ENCODE measurements at places on chromosomes 3 and 15.

DNA sequence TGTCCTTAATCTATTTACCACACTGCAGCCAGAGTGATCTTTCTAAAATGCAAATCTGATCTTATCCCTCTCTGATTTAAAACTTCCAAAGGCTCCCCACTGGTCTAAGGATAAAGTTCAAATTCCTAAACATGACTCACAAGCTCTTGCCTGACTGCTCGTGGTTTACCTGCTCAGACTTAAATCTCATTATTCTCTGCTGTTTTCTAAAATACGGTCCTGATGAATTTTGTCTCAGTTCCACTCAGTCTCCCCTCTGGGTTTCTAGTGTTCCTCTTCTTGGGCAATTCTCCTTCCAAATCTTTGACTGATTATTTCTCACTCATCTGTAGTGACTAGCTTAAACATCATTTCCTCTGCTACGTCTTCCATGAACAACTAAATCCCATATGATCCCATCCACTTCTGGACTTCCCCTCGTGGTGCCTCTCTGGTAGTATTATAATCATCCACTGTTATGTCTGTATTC, 108.3 kb downstream of the P3H2 start:
- DNase-seq: no peak

DNA sequence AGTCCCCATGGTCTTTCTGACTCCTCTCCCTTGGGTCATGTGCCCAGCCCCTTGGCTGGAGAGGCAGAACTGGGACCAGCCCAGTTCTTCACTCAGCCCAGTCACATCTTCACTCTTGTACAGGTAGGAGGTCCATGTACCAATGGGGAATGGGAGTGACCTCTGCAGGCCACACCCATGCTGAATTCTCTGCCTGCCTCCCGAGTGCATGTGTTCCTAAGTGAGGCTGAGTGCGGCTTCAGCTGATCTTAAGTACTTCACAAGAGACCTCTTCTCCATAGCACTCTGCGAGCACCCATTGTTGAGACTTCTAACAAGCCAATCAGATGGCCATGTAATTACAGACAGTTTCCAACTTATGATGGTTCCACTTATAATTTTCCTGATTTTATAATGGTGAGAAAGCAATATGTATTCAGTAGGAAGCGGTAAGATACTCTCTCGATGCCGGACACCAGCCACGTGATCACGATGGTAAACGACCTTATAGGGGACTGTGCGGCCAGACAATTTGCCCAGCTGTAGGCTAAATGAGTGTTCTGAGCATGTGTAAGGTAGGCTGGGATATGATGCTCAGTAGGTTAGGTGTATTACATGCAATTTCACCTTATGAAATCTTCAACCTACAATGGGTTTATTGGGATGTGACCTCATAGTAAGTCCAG, 112.1 kb downstream of the KLF13 start:
- DNase-seq: no peak

- no peak for DNase-seq
Observed at GRCh38 chr15:67446449-67446848, 74.5 kb upstream of the C15orf61 start.

DNA sequence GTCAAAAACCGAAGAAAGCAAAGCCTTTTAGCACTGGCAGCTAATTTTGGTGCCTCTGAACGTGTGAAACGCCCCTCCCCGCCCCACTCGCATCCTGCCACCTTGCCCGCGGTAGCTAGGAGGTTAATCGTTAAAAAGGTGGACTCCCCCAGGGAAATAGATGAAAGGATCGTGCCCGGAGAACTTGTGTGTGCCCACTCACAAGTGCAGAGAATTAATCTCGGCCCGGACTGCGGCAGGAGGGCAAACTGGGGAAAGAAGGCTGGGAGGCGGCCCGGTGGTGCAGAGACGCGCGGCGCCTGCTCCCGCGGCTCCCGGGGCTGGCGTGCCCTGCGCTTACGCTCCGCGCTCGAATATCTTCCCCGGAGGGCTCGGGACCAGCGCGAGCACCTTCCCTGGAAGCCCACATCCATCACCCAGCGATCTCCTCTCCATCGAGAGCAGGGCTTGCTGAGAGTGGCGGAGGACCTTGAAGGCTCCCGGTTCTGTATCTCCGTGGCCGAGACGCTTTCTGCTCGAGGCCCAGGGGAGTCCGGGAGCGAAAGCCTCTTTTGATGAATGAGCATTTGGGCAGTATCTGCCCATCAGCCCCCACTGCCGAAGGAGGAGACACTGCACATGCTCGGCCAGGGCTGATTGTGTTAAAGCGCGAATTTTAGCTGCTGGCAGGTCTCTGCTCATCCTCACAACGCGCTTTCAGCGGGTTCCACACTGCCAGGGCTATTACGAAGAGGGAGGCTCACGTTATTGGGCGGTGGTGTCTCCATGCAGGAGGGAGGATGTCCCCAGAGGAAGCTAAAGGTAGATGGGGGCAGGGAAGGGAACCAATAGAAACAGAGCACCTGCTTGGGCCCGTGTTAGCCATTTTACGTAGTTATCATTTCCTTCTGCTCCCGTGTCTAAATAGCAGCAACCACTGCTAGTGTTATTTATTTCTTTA, 1.3 kb upstream of the SPTSSB start:
- DNase-seq: peak; percentile 75

- DNase-seq: no peak
Observed at GRCh38 chr3:127066635-127067034, 83.7 kb downstream of the PLXNA1 start.

DNA sequence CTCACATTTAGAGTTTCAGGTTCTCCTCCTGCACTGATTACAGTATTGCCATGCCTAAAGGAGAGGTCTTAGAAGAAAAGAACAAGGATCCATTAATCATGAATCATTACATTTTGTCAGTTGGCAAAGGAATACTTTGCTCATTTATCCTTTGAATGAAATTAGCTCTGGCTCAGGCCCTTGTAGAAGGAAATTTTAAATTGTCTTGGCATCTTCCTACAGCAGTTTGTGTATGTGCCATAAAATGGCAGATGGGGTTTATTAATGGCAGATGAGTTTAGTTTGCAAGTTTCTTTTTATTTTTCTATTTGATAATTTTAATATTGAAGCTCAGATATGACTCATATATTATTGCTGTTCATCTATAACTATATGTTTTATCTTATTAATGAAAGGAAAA, 181.2 kb upstream of the EPHA3 start:
- DNase-seq: no peak

GRCh38 chr3:45554006-45554666, 40.4 kb upstream of the LIMD1 start:
- no peak for DNase-seq

DNA sequence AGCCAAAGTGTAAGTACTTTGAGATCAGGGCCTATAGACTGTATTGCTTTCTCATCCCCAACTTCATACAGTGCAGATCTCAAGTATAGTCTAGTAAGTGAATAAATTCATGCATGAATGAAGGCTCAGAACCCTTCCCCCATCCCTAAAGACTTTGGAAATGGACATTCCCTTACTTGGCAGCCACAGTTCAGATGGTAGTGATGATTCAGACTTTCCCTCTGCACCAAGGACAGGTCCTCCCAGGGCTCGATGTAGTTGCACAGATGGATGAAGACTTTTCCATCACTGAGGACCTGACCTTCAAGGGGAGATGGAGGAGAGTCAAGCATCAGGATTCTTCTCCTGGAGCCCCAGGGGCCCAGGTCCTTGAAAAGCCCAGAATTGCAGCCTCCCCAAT, 4.6 kb downstream of the TIMP4 start:
- DNase-seq: no peak

- no peak for DNase-seq
Observed at GRCh38 chr3:98209244-98209643, 42.7 kb downstream of the OR5H15 start.

DNA sequence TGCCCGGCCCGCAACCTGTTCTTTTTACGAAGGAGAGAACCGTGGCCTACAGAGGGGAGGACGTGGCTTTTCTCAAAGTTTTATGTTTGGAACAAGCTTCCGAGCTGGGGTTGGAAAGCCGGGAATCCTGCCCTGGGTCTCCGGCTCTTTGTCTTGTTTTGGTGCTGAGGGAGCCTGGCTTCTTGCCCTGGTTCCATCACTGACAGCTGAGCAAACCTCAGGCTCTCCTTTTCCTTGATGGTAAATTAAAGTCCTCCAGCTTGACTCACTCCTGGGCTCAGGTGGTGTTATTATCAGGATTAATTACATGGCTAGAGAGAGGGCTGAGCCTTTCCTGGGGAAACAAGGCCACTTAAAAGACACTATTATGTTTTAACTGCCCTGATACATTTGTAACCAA, 289.5 kb upstream of the RGMA start:
- no peak for DNase-seq

DNA sequence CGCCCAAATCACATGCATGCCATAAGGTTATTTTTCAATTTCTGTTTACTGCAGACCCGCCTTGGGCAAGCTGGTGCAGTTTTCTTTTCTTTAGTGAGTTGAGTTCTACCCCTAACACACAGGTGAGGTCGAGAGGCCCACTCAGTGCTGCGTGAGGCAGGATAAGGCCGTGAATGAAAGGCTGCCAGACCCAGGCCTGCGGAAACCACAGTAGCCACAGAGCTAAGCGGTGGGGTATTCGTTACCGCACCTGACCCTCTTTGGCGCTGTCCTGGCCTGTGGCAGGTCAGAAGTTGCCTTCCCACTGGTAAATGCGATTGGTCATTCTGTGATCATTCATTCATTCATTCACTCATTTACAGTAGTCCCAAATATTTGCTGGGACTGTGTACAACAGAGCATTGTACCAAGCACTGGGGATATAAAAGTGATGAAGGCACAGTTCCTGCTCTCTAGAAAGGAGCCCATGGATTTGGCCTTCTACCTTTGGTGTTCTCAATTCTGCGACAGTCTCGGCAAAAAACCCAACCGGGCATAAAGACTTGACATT, 144.8 kb downstream of the XXYLT1 start:
- DNase-seq: no peak

DNA sequence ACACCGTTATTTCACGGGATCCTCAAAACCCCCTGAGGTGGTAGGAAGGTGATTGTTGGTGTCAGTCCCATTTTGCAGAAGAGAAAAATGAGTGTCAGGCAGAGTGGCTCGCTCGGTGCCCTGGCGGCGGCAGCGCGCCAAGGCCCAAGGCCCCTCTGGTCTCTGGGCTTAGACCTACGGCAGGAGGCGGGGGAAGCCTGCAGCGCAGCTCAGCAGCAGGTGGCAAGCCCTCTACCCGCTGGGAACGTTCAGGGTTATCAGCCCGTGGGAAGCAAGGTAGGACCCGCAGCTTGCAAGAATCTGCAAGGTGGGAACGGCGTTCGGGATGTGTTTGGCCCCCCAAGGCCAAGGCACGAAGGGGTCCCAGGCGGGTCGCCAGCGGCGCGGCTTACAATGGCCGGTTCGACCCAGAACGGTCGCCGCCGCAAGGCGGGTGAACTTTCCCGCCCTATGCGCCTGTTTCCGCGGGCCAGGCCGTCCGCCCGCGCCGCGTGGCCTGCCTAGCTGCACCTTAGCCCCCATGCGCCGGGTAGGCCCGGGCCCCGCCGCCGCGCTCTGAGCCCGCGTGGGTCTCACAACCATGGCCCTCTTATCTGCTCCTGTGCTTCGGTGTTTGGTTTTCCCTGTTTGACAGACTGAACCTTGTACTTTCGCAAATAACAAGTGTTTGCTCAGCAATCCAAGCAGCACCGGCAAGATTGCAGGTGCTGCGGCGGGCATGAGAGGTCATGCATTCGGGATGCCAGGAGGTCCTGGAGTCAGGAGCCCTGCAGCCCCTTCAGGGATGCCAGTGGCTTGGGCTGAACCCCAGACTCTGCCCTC, 39.7 kb downstream of the CCNL1 start:
- no peak for DNase-seq

DNA sequence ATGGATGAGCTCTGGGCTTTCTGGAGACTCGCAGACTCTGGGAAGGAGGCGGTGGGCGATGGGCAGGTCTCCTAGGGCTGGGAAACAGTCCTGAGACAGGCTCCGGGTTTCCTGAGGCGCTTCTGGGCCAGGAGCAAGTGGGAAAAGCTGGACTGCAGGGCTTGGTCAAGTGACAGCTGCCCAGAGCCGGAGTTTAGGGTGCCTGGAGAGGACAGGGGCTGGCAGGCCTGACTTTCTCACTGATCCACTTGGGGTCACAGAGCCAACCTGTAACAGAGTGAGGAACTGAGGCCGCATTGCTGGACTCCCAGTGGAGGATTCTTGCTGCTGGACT, 107.9 kb downstream of the APBA2 start:
- no peak for DNase-seq

DNA sequence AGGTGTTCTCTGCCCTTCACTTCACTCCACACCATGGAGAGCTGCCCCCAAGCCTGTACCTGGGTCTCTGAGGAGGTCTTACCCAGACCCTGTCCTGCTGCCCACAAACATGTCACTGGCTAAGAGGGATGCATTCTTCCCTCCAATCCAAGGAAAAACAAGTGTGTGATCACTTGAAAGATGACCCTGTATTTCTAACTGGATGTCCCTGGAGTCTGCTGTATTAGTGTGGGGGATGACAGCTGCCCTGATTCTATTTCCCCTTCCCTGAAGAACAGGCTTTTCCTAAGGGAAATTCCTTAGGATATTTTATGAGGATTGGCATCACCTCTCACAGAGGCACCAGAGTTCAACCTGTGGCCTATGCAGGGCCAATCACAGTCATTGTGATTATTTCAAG, 55.0 kb upstream of the GATA2 start:
- no peak for DNase-seq

DNA sequence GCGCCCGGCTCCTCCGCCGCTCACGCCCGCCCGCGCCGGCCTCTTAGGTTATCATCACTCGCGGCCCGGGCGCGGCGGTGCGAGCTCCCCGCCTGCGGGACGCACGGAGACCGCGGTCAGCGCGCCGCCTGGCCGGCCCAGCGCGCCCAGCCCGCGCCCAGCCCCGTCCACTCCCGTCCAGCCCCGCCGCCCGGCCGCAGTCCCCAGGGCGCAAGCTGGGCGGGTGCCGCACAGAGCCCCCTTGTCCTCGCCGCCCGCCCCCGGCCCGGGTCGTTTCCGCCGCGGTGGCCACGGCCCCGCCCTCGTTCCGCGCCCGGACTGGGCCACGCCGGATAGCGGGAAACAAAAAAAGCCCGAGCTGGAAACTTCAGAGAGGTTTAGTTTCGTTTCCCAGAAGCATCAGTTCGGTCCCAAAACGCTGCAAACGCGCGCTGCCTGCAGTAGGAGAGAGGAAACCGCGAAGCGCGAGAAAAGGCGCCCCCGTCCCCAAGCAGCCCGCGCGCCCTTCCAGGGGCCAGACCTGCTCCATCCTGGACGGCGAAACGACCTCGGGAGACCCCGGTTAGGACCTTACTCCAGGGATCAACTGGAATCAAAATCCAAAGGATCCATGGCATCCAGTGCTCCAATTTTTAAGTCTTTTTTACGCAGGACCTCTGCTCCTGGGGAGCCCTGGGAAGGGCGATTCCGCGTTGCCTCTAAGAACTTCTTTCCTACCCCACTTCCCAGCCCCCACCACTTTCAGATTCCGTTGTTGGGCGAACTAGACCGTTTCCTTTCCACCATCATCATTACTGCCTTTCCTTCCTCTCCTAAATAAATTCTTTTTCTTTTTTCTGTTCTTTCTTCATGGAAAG, at the start of gene ATP10A:
Gene ATP10A (minus strand): TSS at position 217 of the 857 bp plus-strand sequence. CDS start 231 bp downstream, outside the sequence.
- DNase-seq: no peak

GRCh38 chr3:187616307-187616972, 53.8 kb downstream of the SST start:
- no peak for DNase-seq

GRCh38 chr3:49333091-49333490, 6.8 kb downstream of the USP4 start:
- no peak for DNase-seq

- DNase-seq: no peak
Observed at GRCh38 chr3:36992806-36993325, at the start of gene EPM2AIP1. EPM2AIP1 (minus strand) TSS chr3:36993131; CDS start chr3:36993077, 54 bp downstream.
